Stimulated activated CD4-positive, alpha-beta T cell treated with anti-CD3 and anti-CD28 coated beads, Interleukin-2, amount 100 ng/mL, for 48 hours (primary cell): ENCODE measurements at places on chromosomes 12 and 14.

- DNase-seq: no peak
These were observed 220 bp upstream of the KRT83 start for GRCh38 chr12:52321418-52321817.

DNA sequence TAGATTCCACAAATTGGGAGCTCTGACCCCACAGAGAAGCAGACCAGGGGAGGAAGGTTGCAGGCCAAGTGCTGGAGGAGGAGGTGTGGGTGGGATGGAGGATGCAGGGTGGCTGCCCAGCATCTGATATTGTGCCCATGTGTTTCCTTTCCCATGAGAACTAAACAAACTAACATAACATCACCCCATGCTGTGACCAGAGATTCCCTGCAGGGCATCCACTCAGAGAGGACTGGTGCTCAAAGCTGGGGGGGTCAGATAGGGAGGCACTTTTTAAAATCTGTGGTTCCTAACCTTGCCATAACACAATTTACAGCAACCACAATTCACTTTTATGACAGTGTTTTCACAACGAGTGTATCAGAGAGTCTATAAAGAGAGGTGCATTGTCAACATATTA is 1277.6 kb downstream of the AACS start:
- DNase-seq: no peak

GRCh38 chr14:64293976-64294671 is at the start of gene ESR2:
Gene ESR2 (minus strand): TSS chr14:64294371. CDS start chr14:64282985, 11,386 bp downstream.
- DNase-seq: no peak

DNA sequence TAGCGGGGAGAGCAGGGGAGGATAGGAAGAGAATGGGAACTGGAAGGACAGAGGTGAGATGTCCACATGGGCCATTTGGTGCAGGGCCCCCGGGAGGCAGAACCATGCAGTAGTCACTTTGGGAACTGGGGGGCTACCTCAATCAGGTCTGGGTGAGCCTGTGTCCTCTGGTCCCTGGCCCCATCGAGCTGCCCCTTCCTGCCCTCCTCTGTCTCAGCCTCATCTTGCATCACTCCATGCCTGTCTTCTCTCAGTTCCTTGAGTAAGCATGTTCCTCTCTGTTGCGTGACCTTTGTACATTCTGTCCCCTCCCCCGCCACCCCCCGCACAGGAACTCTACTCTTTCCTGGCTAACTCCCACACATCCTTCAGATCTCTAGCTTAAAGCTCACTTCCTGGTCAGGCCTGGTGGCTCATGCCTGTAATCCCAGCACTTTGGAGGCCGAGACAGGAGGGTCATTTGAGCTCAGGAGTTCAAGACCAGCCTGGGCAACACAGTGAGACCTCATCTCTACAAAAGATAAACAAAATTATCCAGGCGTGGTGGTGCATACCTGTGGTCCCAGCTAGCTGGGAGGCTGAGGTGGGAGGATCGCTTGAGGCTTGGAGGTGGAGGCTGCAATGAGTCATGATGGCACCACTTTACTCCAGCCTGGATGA is 23.2 kb downstream of the FOS start:
- no peak for DNase-seq

DNA sequence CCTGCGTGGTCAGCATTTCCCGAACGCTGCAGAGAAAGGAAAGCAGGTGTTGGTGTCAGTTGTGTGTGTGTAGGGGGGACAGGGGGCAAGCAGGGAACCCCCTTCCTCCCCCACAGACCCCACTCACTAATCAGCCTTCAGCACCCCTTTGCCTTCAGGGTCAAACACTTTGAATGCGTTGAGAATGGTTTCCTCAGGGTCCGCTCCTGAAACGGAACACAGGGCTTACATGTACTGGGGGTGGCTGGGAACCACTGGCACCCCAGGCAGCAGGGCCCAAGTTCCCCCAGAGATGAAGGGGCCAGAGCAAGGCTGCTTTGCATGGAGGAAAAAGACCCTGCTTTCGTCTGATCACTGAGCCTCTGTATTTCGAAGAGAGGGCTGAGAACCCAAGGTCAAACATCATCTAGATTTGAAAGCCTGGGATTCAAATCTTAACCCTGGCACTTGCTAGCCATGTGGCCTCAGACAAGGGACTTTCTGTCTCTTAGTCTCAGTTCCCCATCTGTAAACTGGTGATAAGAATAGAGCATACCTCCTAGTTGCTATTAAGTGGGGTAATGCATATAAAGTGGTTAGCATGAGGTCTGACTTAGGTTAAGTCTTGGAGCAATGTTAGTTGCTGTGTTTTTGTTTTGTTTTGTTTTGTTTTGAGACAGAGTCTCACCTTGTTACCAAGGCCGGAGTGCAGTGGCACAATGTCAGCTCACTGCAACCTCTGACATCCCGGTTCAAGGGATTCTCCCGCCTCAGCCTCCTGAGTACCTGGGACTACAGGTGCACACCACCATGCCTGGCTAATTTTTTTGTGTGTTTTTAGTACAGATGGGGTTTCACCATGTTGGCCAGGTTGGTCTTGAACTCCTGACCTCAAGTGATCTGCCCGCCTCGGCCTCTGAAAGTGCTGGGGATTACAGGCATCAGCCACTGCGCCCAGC is 7.0 kb downstream of the MYL2 start:
- DNase-seq: no peak

- DNase-seq: no peak
These were observed 51.9 kb downstream of the DAAM1 start for GRCh38 chr14:59240356-59240755.
